ENCODE measurements at places on chromosomes 12 and 14.

- no peak for DNase-seq
Measured at GRCh38 chr12:102760322-102760721, 156.7 kb downstream of the PAH start.

DNA sequence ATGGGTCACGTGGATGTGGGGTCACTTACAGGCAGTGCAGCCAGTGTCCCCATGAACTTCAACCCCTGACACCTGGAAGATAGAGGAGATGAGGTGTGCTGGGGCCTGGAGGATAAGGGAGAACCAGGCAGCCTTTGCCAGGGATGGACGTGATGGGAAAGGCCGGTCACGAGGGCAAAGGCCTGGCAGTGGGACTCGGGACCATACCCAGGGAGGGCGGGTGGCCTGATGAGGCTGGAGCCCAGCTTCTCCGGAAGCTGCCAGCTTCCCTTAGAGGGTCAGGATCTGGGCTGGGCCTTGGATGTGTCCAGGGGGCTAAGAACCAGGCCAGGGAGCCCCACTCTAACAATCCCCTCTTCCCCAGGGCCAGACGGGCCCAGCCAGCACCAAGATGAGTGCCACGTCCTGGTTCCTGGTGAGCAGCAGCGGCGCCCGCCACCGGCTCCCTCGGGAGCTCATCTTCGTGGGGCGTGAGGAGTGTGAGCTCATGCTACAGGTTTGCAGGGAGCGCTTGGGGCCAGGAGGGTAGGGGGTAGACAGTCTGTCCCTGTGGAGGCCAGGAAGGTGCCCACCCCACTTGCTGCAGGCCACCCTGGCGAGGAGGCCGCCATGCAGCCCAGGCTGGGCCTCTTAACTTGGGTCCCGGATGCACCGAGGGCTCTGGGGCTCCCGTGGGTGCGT, 3.1 kb downstream of the CEP170B start:
- DNase-seq = no peak

DNA sequence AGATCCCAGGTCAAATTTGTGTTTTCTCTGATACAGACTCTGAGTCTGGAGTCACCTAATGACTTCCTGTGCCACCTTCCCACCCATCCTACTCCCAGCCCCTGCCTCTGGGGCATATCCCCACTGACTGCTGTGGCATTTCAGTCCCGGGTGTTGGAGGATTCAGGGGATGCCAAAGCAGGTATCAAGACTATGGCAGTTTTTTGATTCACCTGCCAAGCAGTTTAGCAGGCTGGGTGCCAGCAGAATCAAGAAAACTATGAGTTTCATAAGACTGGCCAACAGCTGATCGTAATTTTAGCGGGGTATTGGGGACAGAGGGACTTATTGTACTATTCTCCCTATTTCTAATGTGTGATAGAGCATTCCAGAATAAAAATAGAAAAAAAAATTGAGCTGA, 4.6 kb downstream of the PLEKHH1 start:
- DNase-seq = no peak

- no peak for DNase-seq
Measured at GRCh38 chr12:41968599-41968998, 176.1 kb downstream of the GXYLT1 start.

DNA sequence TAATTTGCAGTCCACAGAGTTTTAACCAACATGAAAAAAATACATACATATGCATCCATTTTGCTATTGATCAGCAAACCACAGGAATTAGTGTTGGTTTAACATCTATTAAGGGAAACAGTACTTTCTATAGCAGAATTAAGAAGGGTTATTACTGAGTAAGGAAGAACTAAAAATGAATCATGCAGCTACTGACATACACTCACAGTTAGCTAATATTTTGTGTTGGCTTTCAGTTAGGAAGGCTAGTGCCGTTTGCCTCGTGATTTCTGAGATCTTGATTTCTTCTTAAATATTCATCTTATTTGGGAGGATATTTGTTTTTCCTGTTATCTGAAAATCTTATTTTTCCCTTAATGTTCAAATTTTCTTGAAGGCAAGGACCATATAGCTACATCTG, 423.4 kb downstream of the NOVA1 start:
- DNase-seq = no peak

DNA sequence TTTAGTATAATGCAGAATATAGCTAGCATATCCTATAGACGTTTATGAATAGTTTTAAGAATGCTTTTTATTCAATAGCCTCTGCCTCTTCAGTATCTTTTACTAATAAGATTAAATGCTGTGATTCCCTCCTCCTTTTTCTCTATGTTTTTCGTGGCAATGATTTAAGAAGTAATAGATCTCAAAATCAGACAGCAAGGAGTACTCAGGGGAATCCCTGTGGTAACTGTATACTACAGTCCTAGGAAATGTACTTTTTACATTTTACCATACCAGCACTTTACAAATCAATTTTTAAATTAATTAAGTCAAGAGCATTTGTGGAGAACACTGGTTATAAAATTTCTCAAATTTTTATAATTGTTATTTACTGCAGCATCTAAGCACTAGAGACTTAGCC, 240.6 kb upstream of the CAND1 start:
- no peak for DNase-seq

All from stimulated activated naive CD8-positive, alpha-beta T cell treated with anti-CD3 and anti-CD28 coated beads, Interleukin-15, Interleukin-2, amounts not matched to agents 100 U/mL and 50 U/mL, for 24 hours (primary cell).